NCI-H2081 treated with DMSO at 0.1 percent for 48 hours (cell line): ENCODE measurements at places on chromosomes 3 and 15.

GRCh38 chr3:112539825-112540650 is 21.7 kb downstream of the ATG3 start:
- no peak for DNase-seq

DNA sequence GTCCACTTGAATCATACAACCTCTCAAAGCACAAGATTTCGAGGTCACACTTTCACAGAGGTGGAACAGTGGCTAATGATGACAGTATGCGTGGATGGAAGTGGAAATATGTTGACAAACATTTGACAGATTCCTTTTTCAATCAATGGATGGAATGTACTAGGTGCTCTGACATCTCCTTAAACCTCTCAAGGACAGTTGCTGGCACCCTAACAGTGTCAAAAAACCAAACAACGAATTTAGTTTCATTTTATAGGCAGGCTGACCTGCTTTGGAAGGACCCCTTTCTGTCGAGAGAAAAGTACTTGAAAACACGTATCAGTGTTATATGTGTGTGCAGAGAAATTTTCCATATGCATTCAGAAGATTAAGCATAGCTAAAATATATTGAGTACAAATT is 779.8 kb upstream of the LMCD1 start:
- DNase-seq, result no peak

- DNase-seq, result no peak
Observed at GRCh38 chr15:56460071-56460470, 4.9 kb downstream of the MNS1 start.

- DNase-seq, result no peak
Observed at GRCh38 chr3:18087988-18088387, 337.2 kb downstream of the SATB1 start.

DNA sequence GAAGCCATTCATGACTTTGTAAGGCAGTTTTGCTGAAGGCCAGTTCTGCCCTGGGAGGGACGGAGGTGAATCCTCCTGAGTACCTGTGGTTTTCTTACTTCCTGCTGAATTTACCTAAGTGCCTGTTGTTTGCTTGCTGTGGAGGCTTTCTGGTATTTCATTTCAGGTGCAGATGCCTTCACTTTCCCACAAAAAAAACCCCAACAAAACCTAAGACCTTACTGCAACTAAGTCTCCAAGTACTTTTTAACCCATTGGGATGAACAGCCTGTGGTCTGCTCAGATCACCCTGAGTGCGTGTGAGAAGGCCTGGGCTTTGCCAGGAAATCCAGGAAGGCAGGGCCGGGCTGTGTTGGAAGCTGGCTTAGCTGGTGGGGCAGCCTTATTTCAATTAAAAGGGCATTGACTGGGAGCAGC is 65.3 kb downstream of the IGF1R start:
- DNase-seq, result no peak

- no peak for DNase-seq
Observed at GRCh38 chr15:27133249-27133648, 162.3 kb downstream of the GABRG3 start.

DNA sequence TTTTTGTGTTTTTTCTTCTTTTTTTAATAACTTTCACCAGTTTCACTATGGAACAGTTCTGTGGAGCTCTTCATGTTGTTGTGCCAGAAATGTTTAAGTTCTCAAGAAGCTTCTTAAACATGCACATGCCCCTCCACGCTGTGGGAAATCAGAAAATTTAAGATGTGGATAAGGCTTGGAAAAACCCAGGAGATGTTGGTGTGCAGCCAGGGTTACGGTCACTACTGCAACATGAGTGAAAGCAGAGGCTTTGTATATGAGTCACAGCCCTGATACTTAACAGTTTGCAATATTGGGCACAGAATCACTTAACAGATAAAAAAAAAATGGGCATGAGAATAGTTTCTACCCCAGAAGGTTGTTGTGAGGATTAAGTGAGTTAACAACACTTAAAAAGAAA is 399.9 kb downstream of the LRTM1 start:
- no peak for DNase-seq

DNA sequence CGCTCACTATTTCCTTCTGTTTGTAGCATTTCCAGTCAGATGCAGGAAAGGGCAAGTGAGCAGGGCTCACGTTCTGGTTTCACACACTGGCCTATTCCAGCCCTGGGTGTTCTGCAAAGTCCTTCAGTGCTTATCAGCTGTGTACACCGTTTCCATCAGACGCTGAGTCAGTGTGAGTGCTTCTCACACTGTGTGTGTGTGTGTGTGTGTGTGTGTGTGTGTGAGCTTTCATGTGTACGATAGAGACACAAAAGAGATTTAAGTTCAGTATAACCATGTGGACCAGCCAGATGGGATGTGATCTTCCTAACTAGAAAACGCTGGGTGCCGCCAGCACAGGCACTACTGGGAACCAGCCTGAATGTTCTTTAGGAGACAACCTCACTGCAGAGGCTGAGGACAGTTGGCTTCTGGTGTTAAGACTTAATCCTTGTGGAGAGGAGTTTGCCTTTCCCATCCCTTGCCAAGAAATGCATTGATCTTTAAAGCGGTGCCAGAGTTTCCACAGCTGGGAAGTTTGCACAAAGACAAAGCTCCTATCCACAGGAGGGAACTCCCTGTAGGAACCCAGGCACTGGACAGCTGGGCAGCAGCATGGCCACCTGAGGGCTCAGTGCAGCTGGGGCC is 3.9 kb upstream of the CHSY1 start:
- DNase-seq, result no peak

- no peak for DNase-seq
Observed at GRCh38 chr3:69251078-69251805, 128.8 kb upstream of the LMOD3 start.

GRCh38 chr3:133722935-133723334 is 23.3 kb upstream of the TF start:
- no peak for DNase-seq
